AG10803 (cell line): ENCODE measurements at places on chromosomes 4 and X.

GRCh38 chr4:33961761-33962160 lies 2282.6 kb downstream of the ARAP2 start:
- DNase-seq: peak; percentile 19

- DNase-seq: no peak
These were observed 408.1 kb downstream of the DCAF12L2 start for GRCh38 chrX:125757794-125758564.

DNA sequence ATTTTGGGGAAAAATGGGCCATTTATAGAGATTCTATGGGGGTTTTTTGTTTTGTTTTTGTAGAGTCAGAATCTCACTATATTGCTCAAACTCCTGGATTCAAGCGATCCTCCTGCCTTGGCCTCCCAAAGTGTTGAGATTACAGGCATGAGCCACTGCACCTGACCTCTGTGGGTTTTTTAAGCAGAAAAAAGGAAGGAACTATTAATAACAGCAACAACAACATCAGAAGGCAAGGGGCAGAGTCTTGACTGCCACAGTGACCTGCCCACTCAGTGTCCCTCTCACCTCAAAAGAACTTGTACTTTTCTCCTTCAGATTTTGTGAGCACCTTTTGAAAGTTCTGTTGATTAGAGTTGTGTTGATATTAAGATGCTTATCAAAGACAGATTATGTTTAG lies 48.1 kb downstream of the FNIP2 start:
- no peak for DNase-seq

DNA sequence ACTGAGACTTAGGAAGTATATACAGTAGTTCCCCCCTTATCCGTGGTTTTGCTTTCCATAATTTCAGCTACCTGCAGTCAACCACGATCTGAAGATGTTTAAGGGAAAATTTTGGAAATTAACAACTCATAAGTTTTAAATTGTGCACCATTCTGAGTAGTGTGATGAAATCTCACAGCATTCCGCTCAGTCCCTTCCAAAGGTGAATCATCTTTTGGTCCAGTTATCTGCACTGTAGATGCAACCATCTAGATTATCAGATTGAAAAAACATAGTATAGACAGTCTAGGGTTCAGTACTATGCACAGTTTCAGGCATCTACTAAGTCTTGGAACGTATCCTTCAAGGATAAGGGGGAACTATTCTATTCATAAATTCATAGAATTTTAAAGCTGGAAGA lies 109.0 kb downstream of the ANXA3 start:
- DNase-seq: no peak

- no peak for DNase-seq
These were observed 1893.7 kb downstream of the STIM2 start for GRCh38 chr4:28754376-28754775.

GRCh38 chr4:52244848-52245247 lies 193.7 kb downstream of the SPATA18 start:
- DNase-seq: no peak

DNA sequence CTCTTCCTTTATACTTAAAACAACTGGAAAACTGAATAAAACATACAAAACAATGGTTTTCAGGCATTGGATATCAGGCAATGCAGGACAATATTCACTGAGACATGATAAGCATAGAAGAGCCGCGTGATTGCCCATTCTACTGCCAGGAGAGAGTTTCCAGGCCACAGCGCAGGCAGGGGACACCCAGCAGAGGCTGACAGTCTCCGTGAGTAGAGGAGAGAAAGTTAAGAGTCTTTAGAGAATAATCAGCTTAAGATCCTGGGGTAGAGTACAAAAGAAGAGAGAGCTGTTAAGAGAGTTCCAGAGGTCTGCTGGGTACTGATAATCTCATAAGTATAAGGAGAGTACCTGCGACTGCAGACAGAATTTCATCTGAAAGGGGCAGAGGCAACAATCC lies 18.4 kb upstream of the FRAS1 start:
- DNase-seq: no peak

GRCh38 chrX:41732260-41732659 lies 8.3 kb downstream of the GPR82 start:
- DNase-seq: no peak

DNA sequence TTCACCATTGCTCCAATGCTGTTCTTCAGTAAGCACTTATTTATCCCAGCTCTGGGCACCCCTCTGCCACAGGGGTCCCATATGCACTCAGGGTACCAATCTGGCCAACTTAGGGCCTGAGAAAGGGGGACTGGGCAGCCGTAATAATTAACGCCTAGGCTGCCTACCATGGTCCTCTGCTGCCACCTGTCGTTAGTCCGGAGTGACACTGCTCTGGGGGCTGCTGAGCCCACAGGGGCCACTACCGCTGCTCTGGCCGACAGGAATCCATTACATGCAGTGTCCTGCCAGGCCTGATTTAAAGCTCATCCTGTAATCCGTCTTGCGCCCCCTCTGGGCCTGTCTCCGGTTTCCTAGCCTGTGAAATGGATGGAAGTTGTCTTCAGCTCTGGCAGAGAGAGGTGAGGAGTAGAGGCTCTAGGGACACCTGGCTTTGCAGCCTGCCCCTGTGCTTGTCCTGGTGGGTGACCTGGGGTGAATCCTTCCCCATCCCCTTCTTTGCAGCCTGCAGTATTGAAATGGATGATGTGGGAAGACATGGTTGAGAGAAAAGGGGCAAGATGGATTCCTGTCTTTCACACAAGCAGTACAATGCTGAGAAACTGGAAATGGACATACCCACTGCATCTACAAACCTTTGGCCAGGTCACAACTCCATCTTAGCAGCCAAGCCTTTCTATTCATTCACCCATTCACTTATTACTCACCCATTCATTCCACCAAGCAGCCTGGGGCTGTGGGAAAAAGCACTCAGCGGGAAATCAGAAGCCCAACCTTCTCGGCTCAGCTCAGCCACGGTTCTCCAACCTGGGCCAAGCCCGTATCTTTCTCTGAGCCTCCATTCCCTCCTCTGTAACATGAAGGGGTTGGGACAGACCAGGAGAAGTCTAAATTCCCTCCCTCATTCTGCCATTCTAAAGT lies 116.3 kb upstream of the NALF2 start:
- DNase-seq: peak; percentile 34
